Stimulated activated CD4-positive, alpha-beta T cell treated with anti-CD3 and anti-CD28 coated beads, Interleukin-1b, Interleukin-23, amount 100 ng/mL, for 1 hour (primary cell): ENCODE measurements at places on chromosomes 11 and 22.

DNA sequence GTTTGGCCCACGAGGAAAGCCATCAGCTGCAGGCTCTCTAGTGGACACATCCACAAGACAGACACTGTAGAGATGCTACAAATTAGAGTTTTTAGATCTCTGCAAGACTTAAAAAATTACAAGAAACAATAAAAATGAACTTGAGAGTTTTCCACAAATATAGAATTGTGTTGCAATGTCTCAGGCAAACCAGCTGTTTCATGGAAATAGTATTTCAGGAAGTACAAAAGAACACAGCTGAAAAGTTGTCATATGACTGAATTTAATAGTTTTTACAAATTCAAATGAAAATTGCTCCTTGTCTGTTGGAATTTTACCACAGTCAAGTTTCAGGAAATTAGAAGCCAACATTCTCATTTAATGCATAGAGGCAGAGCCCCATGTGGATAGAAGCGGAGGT is 184.5 kb upstream of the PITPNB start:
- DNase-seq, result no peak

DNA sequence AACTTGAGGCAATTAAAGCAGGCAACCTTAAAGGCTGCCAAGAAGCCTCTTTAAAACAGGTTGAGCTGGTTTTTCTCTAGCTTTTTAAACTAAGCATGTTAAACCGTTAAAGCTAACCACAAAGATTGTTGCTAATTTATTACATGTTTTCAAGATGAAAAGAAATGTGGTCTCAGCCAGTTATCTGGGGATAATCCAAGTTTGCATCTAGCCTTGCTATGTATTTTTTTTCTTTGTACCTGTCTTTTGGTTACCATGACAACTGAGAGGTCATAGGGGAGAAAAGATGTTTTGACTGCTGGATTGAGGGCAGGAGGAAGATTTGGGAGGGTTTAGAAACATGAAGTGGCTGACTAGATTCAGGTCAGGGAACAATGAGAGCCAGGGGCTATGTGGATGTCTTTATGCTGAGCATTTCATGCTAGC is 19.2 kb upstream of the PGM2L1 start:
- no peak for DNase-seq

DNA sequence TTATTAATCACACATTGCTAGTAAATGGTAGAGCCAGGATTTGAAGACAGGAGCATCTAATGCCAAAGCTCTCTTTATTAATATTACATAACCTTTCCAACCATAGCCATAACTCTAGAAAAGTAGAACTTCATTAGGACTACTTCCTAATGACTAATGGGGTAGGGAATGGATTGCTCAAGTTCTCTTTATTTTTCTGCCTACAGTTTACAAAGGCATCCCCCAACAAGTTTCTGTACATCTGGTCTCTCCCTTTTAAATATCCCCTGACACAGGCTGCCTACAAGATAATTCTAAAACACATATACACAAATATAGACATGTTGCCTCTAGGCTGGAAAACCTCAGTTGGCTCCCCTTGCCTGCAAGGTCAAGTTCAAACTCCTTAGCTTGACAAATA is 534.9 kb downstream of the SOX6 start:
- no peak for DNase-seq

DNA sequence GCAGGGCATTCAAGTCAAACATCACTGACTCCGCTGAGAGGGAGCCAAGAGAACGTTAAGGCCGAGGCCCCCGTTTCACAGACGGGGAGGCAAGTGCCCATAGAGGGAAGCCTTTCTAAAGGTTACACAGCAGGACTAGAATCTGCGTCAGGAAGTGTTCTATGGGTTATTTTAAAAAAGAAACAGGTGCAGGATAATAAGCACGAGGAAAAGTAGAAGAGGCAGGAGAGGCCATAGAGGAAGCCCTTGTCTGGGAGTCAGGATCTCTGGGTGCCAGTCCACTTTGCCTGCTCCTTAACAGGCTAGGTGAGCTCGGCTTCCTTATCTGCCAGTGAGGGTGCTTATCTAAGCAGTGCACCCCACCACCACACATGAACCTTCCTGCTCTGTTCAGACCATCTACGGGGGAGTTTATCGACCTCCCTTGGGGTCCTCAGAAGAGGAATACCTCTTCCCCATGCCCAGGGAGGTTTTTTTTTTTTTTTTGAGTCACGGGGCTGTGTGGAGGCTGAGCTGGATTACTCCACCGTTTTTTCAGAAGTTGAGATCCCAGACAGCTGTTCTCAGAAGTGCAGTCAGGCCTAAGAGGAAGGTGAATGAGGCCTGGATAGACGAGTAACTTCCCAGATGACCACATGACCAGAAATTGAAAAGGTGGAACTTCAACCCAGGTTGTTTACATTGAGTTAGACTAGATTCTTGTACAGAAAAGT is 1.2 kb upstream of the FCHSD2 start:
- DNase-seq, result no peak

GRCh38 chr11:115126092-115126491 is 378.1 kb downstream of the CADM1 start:
- DNase-seq, result no peak

DNA sequence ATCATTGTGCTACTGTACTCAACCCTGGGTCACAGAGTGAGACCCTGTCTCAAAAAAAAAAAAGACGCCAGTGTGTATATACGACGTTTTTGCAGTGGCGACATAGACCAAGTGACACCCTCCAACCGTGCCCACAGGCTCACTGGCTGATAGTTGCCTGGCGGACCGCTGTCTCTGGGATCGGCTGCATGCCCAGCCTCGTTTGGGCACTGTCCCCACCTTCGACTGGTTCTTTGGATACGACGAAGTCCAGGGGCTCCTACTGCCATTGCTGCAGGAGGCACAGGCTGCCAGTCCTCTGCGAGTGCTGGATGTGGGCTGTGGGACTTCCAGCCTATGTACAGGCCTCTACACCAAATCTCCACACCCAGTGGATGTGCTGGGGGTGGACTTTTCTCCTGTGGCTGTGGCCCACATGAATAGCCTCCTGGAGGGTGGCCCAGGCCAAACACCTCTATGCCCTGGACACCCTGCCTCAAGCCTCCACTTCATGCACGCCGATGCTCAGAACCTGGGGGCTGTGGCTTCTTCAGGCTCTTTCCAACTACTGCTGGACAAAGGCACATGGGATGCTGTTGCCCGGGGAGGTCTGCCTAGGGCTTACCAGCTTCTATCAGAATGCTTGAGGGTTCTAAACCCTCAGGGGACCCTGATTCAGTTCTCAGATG is 1.3 kb downstream of the CSKMT start:
- no peak for DNase-seq
